Sigmoid colon (tissue), 7 donors: ENCODE measurements at places on chromosomes 5 and 9. TPM values are rescaled to one million over a fixed set of nuclear protein-coding genes. Genes with fewer than 3 reads are reported as not detected.

DBH gene
- not detected for total RNA-seq

DNA sequence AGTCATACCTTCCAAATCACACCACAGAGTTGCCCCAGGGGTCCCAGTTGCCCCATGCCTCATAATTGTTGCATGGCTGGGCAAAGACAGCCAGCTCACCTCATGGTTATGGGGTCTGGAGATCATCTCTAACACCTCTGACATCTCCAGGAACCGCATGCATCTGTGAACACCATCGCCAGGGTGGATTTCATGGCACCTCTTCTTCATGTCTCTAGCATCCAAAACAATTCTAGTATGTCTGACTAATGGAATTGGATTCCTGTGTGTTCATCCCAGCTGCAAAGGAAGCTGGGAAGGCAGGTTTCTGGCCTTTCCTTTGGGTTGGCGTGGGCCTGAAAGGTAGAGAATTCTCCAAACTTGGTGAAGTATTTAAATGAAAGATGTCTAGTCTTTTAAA lies 122.3 kb upstream of the ABCA1 start:
- H3K4me3 ChIP-seq, result no peak overlapping the region
- H3K27ac ChIP-seq, result no peak overlapping the region
- DNase-seq, result no peak
- H3K36me3 ChIP-seq, result no peaks in the 10 kb centered on the region

- DNase-seq, result peak; percentile 80
- H3K27me3 ChIP-seq, result no peaks in the 10 kb centered on the region
- H3K4me1 ChIP-seq, result peaks cover 98% of the 10 kb centered on the region
- no peak overlapping the region for H3K4me3 ChIP-seq
- peak overlapping the region; percentile 90 for H3K27ac ChIP-seq
- no peaks in the 10 kb centered on the region for H3K36me3 ChIP-seq
Observed at GRCh38 chr9:95065224-95065623, 252.3 kb downstream of the FANCC start.

DNA sequence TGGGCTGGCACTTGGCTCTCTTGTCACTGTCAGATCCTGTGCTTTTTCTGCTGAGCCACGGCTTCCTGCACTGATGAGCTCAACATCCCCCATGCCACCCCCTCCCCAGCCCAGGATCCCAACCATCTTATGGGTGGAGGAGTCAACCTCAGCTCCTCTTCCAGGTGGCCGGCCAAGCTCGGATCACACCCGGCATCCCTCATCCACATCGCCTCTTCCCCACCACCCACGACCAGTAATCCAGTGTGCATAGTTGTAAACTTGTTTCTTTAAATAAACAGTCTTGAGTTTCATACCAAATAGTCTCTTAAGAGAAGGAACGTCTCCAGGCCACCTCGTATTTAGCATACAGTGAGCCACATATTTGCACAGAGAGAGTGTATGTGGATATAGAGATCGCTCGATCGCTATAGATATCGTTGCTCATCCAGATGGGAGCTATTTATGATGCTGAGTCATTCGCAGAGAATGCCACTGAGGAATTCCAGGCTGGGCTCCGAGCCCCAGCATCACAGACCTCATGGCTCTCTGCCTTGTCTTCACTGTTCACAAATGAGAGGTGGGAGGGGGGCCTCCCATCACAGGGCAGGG lies 61.8 kb upstream of the CPLX2 start:
- no peaks in the 10 kb centered on the region for H3K36me3 ChIP-seq
- DNase-seq, result no peak
- no peaks in the 10 kb centered on the region for H3K4me1 ChIP-seq
- H3K27ac ChIP-seq, result no peak overlapping the region

TTC16 gene
- total RNA-seq, result not detected

GABRA1 gene
- not detected for total RNA-seq

- no peaks in the 10 kb centered on the region for H3K36me3 ChIP-seq
- H3K27ac ChIP-seq, result peak overlapping the region; percentile 90
- DNase-seq, result peak; percentile 89
- H3K27me3 ChIP-seq, result no peaks in the 10 kb centered on the region
Observed at GRCh38 chr5:59275510-59276324, 617.8 kb downstream of the PDE4D start.

DNA sequence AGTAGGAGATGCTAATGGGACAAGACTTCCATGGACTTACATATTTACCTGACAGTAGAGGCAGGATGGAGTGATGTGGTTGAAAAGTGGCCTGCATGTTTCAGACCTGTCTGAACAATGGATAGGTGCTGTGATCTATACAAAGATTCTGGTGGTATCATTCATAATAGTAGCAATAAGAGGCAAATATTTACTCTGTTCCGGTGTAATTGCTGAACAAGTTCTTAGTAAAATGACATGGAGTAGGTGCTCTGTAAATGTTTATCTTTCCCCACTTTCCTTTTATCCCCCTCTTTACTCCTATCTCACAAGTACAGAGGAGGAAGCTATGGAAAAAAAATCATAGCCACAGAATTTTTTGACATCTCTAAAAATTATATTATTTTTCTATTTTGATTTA lies 159.0 kb upstream of the SLC12A2 start:
- no peaks in the 10 kb centered on the region for H3K27me3 ChIP-seq
- H3K4me1 ChIP-seq, result no peaks in the 10 kb centered on the region
- no peak overlapping the region for H3K4me3 ChIP-seq
- DNase-seq, result no peak

GRCh38 chr5:128470663-128471062 lies 67.4 kb downstream of the FBN2 start:
- no peak overlapping the region for H3K27ac ChIP-seq
- H3K4me1 ChIP-seq, result no peaks in the 10 kb centered on the region
- H3K36me3 ChIP-seq, result no peaks in the 10 kb centered on the region
- H3K4me3 ChIP-seq, result no peak overlapping the region
- no peak for DNase-seq

GRCh38 chr9:16031486-16031885 lies 478.6 kb downstream of the CCDC171 start:
- H3K36me3 ChIP-seq, result no peaks in the 10 kb centered on the region
- no peak for DNase-seq
- H3K4me1 ChIP-seq, result no peaks in the 10 kb centered on the region
- H3K27ac ChIP-seq, result no peak overlapping the region
- no peak overlapping the region for H3K4me3 ChIP-seq
- no peaks in the 10 kb centered on the region for H3K27me3 ChIP-seq

CAMK2A gene
- 1.7 TPM for total RNA-seq

CSF2 gene
- total RNA-seq, result not detected
